Adrenal gland (tissue), 19 donors: ENCODE measurements at places on chromosomes 3 and 15. TPM values are rescaled to one million over a fixed set of nuclear protein-coding genes. Genes with fewer than 3 reads are reported as not detected.

The SELENOT gene
- total RNA-seq: 102 TPM

The IL17RE gene
- total RNA-seq: 2.4 TPM

The RARRES1 gene
- total RNA-seq: 2.1 TPM

The DNAJA4 gene
- 21.9 TPM for total RNA-seq

GRCh38 chr3:189570916-189571315 is 60.3 kb upstream of the TP63 start:
- H3K36me3 ChIP-seq: no peaks in the 10 kb centered on the region
- H3K27me3 ChIP-seq: no peaks in the 10 kb centered on the region
- H3K4me3 ChIP-seq: no peak overlapping the region
- no peak for DNase-seq

GRCh38 chr3:11198070-11198469 is 43.8 kb downstream of the HRH1 start:
- no peaks in the 10 kb centered on the region for H3K36me3 ChIP-seq
- no peak overlapping the region for H3K27ac ChIP-seq
- no peaks in the 10 kb centered on the region for H3K27me3 ChIP-seq
- no peak overlapping the region for H3K4me3 ChIP-seq

- H3K27ac ChIP-seq: no peak within 1 kb of the TSS
- H3K36me3 ChIP-seq: no peaks in the 10 kb centered on the region
- H3K4me3 ChIP-seq: peak within 1 kb of the TSS; percentile 52
These were observed at the start of gene CNTN4 for GRCh38 chr3:2098398-2099027. CNTN4 (plus strand) TSS chr3:2098866.

DNA sequence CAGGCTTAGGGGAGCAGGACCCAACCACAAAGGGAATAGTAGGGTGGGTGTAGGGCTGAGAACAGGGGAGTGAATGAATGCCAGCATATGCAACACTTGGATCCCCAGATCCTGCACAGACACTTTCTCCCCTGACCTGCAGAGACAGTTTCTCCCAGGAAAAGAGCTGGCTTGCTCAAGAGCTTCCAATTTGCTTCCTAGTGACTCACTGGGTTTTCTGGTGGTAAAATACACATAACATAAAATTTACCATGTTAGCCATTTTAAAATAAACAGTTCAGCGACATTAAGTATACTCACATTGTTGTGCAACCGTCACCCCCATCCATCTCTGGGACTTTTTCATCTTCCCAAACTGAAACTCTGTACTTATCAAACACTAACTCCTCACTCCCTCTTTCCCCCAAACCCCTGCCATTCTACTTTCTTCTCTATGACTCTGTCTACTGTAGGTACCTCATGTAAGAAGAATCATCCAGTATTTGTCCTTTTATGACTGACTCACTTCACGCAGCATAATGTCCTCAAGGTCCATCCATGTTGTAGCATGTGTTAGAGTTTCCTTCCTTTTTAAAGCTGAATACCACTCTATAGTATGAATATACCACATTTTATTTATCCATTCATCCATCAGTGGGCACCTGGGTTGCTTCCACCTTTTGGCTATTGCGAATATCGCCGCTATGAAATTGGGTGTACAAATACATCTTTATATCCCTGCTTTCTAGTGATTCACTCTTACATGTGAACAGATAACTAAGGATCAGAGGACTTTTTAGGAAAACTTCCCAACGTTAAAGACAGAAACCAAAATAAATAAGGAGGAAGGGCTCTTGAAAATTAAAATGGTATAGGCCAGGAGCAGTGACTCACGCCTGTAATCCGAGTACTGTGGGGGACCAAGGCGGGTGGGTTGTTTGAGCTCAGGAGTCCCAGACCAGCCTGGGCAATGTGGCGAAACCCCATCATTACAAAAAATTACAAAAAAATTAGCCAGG is 95.6 kb upstream of the TJP1 start:
- peaks cover 6% of the 10 kb centered on the region for H3K4me1 ChIP-seq
- no peaks in the 10 kb centered on the region for H3K36me3 ChIP-seq
- no peaks in the 10 kb centered on the region for H3K27me3 ChIP-seq
- no peak overlapping the region for H3K4me3 ChIP-seq
- no peak for DNase-seq

- H3K27ac ChIP-seq: no peak overlapping the region
- DNase-seq: no peak
- H3K36me3 ChIP-seq: no peaks in the 10 kb centered on the region
These were observed 391.0 kb upstream of the RARB start for GRCh38 chr3:25037049-25037547.

DNA sequence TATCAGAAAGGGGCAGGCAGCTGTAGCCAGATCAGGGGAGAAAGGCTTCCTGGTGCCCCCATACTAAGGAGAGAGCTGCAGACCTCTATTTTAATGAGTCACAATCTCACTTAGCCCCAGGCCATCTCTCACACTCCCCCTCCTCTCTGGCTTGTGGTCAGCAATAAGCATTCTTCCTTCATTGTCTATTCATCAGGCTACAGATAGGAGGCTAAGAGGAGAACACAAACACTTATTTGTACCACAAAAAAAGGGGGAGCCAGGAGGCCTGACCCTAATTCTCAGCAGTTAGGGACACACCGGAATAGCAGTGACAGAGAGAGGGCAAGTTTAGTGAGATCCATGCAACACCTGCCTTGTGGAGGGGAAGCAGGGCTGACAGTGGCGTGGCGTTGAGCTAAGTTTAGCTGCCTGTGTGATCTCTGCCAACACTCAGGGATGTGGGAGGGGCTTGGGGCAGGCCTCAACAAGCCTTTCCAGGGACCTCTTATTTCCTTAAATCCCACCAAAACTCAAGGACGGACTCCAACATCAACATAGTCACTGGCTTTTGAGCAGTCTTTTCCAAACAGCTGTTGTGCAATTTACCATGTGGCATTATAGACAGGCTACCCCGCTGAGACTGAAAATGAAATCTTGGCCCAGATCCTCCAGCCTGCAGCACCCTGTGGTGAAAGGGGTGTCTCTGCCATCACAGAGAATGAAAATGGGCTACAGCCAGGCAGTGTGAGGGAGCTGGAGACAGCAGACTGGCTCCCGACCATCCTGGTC is 191.9 kb upstream of the TSC22D2 start:
- no peaks in the 10 kb centered on the region for H3K27me3 ChIP-seq
- no peak overlapping the region for H3K4me3 ChIP-seq
- DNase-seq: no peak
